T-cell (primary cell): ENCODE measurements at places on chromosomes 5 and 9. TPM values are rescaled to one million over a fixed set of nuclear protein-coding genes. Genes with fewer than 3 reads are reported as not detected.

GRCh38 chr5:167653645-167654106, 637.8 kb upstream of the WWC1 start:
- H3K4me3 ChIP-seq = no peak overlapping the region
- H3K27me3 ChIP-seq = no peaks in the 10 kb centered on the region
- DNase-seq = no peak
- no peaks in the 10 kb centered on the region for H3K4me1 ChIP-seq
- H3K36me3 ChIP-seq = no peaks in the 10 kb centered on the region

GRCh38 chr5:130324953-130325671, 420.8 kb downstream of the CHSY3 start:
- no peak for DNase-seq
- no peaks in the 10 kb centered on the region for H3K27me3 ChIP-seq
- no peaks in the 10 kb centered on the region for H3K36me3 ChIP-seq
- H3K4me1 ChIP-seq = no peaks in the 10 kb centered on the region
- H3K4me3 ChIP-seq = no peak overlapping the region
- no peak overlapping the region for H3K27ac ChIP-seq

DNA sequence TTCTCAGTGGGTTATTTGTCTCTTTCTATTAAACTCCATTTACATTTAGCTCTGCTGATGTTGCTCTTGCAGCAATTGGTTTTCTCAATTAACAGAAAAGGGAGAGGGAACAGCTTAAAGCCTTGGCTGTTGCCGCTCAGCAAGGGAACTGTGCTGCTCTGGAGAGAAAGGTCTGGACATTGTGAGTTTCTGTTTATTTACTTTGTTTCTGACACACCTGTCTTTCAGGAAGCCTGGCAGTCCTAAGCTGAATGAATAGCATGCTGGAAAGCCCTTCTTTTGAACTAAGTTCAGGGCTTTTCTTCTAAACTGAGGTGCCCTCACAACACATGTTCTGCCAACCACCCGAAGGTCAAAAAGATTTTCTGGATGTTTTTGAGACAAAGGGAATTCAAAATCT, 491.9 kb downstream of the PDE4D start:
- no peaks in the 10 kb centered on the region for H3K27me3 ChIP-seq
- no peaks in the 10 kb centered on the region for H3K36me3 ChIP-seq
- H3K27ac ChIP-seq = no peak overlapping the region
- no peaks in the 10 kb centered on the region for H3K4me1 ChIP-seq
- H3K4me3 ChIP-seq = no peak overlapping the region
- DNase-seq = no peak

DNA sequence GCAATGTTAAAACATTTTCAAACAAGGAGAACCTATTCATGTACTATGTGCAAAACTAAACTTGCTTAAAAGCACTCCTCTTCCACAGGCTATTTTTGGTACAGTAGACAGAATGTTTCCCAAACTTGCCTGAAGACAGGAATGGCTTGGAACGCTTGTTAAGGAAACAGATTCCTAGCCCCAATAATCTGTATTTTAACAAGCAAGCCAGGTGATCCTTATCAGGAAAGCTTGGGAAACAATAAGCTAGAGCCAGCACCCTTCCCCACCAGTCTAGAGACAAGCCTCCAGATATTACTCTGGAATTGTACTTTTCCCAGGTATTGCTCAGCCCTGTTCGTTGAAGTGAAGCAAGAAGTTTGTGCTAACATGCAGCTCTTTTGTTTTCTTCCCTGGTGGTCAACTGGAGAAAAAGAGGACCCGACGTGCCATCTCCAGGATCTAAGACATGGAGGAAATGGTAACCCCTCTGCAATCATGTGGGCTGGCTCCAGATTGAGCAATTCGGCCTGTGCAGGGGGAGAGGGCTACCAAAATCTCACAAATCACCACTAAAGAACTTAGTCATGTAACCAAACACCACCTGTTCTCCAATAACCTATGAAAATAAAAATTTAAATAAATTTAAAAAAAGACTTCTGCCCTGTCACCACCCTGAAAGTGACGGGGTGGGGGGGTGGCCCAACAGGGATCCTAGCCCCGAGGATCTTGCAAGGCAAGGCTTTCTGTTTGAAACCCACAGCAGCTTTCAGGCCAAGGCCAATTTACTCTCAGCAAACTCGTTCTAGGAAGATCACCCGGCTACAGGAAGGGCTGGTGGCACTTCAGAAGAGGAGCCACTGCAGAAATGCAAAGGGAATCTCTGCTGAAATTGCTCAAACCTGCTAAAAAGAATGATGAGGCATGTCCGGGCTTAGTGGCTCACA, 48.6 kb downstream of the SHB start:
- no peaks in the 10 kb centered on the region for H3K4me1 ChIP-seq
- no peaks in the 10 kb centered on the region for H3K36me3 ChIP-seq
- H3K27ac ChIP-seq = no peak overlapping the region

The CBY3 gene
- total RNA-seq = 0.66 TPM

DNA sequence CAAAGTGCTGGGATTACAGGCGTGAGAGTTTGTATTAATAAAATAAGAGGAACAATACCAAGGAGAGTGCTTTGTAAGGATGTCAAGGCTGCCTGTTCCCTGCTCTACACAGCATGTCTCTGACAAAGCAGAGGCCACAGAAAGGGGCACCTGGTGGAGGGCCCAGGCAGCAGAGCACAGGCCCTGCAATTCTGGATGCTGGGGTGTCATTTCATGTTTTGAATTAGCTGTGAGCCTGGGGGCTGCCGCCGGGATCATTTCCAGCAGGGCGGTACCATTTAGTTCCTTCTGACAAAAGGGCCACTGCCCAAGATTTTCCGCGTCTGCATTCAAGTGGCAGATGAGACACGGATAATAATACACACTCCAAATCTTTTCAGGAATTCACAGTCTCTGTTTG, 396.9 kb downstream of the GADD45G start:
- no peak overlapping the region for H3K4me3 ChIP-seq
- H3K36me3 ChIP-seq = no peaks in the 10 kb centered on the region
- no peak for DNase-seq
- H3K4me1 ChIP-seq = peaks cover 2% of the 10 kb centered on the region

The SLC22A5 gene
- 14.0 TPM for total RNA-seq

GRCh38 chr5:87752362-87752761, 339.6 kb upstream of the CCNH start:
- no peak overlapping the region for H3K4me3 ChIP-seq
- H3K27ac ChIP-seq = no peak overlapping the region
- H3K4me1 ChIP-seq = no peaks in the 10 kb centered on the region
- H3K27me3 ChIP-seq = no peaks in the 10 kb centered on the region

GRCh38 chr9:70493029-70493428, 78.6 kb upstream of the KLF9 start:
- no peaks in the 10 kb centered on the region for H3K36me3 ChIP-seq
- no peak overlapping the region for H3K27ac ChIP-seq
- no peaks in the 10 kb centered on the region for H3K4me1 ChIP-seq
